ENCODE measurements at places on chromosomes 2 and 18.

GRCh38 chr2:43270930-43271615, 44.7 kb upstream of the ZFP36L2 start:
- no peak for DNase-seq

DNA sequence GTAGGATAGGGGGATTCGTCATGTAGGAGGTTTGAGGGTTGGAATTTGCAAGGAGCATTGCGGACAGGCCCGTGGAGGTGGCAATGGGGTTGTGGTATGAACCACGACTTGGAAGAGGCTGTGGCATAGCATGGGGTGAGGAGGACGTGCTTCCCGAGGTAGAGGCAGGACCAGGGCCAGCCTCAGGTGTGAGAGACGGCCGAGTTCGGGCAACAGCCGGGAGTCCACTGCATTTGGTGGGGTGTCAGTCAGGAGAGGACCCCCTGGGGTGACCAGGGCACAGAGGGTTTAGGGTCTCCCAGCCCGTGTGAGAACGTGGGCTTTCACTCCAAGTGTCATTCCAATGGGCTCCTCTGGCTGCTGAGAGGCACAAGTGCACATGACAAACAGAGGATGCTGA, 339.0 kb downstream of the EIPR1 start:
- no peak for DNase-seq

- DNase-seq = no peak
Observed at GRCh38 chr2:126672980-126673605, 17.1 kb downstream of the GYPC start.

- DNase-seq = no peak
Observed at GRCh38 chr18:31500051-31500688, 2.2 kb downstream of the DSG2 start.

- no peak for DNase-seq
Observed at GRCh38 chr2:25976983-25977741, 5.1 kb downstream of the KIF3C start.

DNA sequence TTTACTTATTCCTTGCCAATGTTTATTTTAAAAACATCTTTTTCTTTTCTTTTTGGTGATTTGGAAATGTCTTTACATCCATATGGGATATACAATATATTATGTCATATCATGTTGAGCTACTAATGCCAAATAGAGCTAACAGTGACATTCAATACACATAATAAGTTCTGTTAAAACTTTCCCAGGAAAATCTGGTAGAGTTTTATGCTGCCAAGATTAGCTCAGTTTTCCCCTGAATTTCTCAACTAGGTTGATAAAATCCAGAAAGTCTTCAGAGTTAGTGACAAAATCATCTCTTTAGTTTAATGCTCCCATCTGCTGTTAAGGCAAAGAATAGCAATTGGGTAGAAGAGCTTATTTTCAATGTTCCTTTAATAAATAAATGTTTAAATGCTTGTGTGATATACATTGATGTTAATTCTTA, 9.9 kb downstream of the COL3A1 start:
- DNase-seq = no peak

DNA sequence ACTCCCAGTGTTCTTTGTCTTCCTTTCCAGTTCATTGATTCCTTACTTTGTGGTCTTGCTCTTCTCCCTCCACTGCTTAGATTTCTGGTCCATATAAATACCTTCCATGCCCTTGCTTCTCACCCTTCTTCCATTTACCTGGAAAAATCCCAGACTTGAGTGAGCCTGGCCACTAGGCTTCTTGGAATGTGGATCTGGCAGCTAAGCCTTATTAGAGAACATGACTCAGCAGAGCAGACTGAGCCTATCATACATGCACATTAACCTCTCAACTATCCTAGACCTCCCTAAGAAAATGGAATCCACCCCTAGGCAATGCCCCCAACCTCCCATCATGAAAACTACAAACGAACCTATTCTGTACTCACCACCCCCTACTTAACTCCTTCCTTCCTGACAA, 127.7 kb downstream of the RHBDD1 start:
- DNase-seq = no peak

- no peak for DNase-seq
Observed at GRCh38 chr18:36862182-36862581, 33.3 kb downstream of the KIAA1328 start.

DNA sequence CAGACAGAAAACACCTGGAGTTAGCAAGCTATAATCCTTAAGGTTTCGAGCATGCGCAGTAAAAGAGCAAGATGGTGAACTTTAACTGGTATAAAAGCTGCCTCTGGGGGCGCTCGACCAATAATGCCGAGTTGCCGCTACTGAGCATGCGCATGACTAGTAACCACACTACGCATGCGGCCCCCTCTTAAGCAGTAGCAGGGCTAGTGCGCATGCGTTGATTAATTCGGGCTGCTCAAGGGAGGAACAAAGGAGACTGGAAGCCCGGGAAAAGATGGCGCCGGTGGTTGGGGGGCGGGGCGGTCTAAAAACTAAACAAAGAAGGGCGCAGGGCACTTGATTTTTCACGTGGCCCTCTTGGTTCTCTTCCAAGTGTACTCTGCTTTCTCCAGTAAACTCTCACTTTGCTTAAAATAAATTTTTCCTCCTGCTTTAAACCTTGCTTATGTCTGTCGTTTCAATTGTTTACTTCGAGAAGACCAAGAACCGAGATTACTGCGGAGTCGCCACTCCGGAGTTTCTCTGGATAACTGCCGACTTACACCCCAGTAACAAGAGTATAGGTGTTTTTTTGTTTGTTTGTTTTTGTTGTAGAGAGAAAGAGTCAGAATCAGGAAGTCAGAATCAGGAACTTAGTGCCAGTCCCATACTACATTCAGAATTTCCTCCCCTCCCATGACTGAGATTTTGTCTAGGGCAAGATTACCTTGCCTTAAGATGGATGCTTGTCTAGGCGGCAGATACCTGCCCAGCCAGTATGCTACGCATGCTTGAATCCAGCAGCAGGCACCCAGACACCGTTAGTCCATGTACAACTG, 5.8 kb downstream of the XRCC5 start:
- DNase-seq = peak; percentile 99

DNA sequence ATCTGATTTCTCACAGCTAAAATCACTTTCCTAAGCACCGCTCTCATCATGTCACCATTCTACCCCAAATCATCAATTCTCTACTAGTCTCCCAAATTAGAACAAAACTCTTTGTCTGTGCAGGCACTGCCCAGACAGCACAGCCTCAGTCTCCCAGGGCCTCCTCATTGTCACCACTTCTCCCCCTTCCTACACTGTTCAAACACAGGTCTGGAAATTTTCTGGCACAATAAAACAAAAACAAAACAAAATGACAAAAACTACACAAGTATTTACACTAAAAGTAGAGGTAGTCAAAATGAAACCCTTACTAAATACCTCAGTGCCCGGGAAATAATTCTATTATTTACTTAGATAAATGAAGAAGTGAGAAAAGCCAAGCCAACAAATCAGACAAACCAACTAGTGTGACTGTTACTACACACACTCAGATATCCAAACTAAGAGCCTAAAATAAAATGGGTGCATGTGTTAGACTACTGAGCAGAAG, 156.2 kb upstream of the DNMT3A start:
- DNase-seq = no peak

GRCh38 chr2:200476836-200477235, 33.0 kb downstream of the KCTD18 start:
- DNase-seq = no peak

GRCh38 chr2:118668431-118669424, 178.7 kb downstream of the EN1 start:
- no peak for DNase-seq

GRCh38 chr2:184875911-184876310, 277.6 kb downstream of the ZNF804A start:
- no peak for DNase-seq

GRCh38 chr2:56626927-56627326, 443.1 kb downstream of the CCDC85A start:
- no peak for DNase-seq

DNA sequence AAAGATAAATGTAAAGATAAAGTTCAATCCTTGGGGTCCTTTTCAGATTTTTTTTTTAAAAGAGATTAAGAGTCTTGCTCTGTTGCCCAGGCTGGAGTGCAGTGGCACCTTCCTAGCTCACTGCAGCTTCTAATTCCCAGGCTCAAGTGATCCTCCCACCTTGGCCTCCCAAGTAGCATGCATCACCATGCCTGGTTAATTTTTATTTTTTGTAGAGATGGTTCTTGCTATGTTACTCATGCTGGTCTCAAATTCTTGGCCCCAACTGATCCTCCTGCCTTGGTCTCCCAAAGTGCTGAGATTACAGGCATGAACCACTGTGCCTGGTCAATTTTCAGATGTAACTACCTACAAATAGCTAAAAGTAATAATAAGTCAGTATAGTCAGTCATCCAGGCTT, 21.1 kb downstream of the NFE2L2 start:
- DNase-seq = no peak

- no peak for DNase-seq
Observed at GRCh38 chr2:141501752-141502151, 629.1 kb downstream of the LRP1B start.

Measured in SK-N-DZ (cell line).